NCI-H2171 treated with DMSO at 0.1 percent for 48 hours (cell line): ENCODE measurements at places on chromosomes 4 and X.
A peak's percentile ranks its signal among the peaks of the same experiment; 100 is the strongest.

GRCh38 chr4:74364652-74365491, at the start of gene EREG:
EREG (plus strand) TSS chr4:74365145; CDS start chr4:74365309, 164 bp downstream.
- DNase-seq, result no peak

- DNase-seq, result no peak
Measured at GRCh38 chr4:100165809-100166208, 24.5 kb downstream of the DDIT4L start.

DNA sequence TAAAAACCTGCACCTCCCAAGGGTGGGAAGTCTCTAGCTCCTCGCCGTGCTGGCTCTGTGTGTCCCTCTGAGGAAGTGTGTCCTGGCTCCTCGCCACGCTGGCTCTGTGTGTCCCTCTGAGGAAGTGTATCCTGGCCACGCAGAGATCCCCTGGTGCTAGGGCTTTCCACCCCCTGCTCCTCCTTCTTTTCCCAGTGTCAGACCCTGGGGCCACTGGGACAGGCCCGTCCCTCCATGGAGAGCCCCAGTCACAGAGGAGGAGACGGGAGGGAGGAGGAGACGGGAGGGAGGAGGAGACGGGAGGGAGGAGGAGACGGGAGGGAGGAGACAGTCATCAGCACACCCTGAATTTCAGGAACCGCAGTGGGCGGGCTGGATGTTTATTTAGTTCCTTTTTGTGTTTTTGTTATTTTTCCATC, 53.8 kb upstream of the HGFAC start:
- DNase-seq, result no peak

DNA sequence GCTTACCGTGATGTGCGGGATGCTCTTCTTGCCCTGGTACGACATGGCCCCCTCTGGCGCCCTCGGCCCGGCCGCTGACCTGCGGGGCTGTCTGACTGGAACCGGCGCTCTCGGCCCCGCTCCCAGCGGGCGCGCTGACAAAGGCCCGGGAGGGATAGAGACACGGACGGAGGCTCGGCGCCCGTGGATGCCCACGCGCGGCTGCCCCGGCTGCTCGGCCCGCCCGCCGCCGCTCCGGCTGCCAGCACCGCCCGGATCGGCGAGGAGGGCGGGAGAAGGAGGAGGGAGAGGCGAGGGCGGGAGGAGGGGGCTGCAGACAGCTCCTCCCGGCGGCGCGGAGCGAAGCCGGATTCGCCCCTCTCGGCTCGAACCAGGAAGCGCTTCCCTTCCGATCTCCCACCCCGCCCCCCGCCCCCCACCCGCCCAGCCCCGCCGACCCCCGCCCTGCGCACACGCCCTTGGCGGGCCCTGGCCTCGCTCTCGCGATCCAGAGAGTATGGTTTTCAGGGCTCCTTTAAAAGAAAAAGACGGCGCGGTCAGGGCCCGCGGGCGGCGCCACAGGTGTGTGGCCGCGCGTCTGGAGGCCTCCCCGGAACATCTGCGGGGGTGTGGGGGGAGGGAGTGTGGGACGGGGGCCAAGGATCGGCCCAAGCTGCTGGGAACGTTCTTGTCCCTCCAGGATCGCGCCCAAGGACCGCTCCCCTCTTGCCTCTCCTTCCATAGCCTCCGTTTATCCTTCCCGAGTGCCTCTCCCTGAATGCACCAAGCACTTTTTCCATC, 4.5 kb downstream of the CRMP1 start:
- peak; percentile 51 for DNase-seq

DNA sequence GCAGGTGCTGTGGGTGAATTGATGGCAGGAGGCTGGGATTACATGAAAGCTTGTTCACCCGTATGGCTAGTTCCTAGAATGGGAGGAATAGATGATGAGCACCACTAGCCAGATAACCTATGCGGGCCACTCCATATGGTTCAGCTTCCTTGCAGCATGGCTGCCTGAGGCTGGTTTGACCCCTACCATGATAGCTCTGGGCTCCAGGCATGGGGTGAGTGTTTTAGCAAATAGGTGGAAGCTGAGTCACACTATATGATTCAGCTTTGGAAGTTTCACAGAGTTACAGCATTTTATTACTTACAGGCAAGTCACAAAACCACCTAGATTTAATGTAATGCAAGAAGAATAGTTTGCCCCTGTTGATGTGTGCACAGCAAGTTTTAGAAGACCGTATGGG, 603.2 kb downstream of the STIM2 start:
- DNase-seq, result no peak

DNA sequence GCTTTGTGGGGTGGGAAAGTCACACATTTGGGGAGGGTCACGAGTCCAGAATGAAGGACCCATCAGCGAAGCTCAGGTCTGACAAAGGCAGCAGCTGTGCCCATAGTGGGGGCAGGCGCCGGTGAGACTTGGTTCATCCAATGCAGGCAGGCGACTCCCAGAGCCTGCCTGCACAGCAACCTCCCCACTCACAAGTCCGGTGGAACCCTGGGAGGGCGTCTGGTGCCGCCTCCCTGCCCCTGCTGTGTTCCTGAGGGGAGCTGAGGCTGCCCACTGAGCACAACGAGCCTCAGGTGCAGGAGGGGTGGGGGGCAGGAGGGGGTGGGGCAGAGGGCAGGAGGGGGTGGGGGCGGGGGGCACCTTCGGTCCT, 13.7 kb downstream of the LRPAP1 start:
- DNase-seq, result no peak

DNA sequence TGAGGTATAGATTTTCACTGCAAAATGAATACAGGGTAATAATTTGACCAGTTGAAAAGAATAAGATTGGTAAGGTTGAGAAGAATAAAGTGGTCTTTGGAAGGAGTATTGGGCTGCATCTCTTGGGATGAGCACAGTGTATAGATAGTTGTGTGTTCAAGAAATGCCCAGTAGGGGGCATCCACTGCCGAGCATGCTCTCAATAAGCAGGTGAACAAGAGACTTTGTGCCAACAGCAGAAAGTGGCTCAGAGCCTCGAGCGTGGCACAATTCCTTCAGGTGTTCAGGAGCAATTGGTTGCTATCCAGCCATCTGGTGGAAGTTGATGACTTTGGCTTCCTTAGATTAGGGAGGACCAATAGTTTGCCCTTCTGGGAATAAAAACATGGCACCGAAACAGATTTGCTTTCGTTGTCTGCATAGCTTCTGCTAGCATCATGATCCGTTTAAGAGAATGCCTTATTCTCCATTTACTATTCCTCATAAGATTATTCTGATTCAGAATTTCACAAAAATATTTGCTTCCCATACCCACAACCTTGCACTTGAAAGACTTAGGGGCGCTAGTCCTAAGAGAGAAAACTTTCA, 258.1 kb upstream of the NEIL3 start:
- no peak for DNase-seq

DNA sequence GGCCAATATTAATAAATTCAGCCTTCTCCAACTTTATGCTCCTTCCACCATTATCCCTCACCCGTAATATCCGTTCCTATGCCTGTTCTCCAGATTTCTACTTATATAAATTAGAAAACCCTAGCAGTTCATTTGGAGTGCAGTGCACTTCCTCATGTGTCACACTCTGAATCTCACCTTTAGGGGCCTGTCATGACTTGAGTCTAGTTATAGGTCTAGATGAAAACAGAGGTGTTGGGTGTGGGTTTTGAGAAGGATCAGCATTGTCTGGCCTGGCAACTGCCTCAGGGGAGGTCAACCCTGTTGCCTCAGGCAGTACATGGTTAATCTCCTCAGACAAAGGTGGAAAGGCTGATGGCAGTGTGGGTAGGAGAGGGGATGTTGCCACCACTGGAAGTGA, 876.8 kb downstream of the FAT4 start:
- DNase-seq, result no peak

- DNase-seq, result no peak
Measured at GRCh38 chrX:124018023-124018422, 56.5 kb downstream of the STAG2 start.

GRCh38 chrX:87388381-87388780, 129.2 kb upstream of the KLHL4 start:
- DNase-seq, result no peak

- DNase-seq, result no peak
Measured at GRCh38 chrX:9466736-9467135, 1.9 kb downstream of the TBL1X start.

DNA sequence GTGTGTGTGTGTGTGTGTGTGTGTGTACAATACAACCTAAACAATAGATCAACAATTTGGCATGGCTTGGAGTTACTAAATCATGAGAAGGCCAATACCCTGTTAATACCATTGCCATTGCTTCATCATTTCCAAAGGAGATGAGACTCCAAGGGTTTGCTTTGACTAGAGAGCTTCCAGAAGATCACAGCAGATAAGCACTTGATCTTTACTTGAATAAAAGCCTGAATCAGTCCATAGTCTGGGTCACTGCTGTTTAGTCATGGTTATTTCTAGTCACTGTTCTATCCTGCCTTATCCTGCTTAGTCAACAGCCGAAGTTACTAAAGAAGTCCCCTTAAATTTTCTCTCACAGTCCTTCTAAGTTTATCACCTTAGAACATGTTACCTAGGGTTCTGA, 58.2 kb downstream of the RAB40AL start:
- no peak for DNase-seq

DNA sequence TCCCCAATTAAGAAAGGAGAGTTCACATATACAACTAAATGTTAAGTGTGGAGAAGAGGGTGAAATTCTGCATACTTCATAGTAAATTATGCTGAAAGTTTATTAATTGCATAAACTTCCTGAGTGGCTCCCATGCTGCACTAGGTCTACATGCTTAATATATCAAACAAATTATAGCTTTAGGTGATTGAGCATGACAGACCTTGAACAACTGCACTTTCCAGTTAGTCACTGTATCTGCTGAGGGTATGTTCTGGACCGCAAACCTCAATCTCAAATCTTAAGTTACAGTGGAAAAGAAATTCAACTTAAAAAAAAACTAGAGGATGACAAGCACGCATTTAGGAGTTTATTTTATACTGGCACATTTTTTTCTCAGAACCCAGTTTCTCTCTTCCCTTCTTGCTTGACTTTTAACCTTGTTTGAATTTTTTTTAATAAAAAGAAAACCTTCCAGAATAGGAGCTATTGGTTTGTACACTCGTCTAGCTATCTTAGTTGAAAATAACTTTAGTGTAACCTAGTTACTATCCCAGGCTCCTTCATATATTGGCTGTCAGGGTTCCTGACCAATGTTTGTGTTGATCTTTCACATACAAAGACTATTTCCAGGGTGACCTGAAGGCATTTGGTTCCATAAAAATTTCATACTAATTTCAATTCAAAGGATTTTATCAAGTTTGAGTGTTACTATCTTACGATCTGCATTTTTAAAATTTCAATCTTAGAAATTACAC, 10.2 kb upstream of the FAM120C start:
- no peak for DNase-seq

DNA sequence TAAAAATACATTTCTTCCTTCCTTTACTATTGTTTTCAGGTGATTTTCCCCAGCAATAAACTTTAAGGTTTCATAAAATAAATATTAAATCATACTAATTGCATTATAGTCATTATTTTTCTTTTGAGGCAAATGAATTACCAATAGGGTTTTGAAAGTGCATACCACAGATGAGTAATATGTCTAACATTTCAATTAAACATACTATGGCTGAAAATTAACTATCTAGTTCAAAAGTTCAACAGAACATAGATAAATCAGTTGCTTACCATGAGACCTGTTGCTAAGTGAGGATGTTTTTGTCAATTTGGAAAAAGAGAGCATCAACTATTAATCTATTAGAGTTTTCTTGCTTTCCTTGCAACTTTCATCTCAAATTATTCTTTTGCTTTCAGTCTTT, 35.0 kb downstream of the NPY5R start:
- no peak for DNase-seq

DNA sequence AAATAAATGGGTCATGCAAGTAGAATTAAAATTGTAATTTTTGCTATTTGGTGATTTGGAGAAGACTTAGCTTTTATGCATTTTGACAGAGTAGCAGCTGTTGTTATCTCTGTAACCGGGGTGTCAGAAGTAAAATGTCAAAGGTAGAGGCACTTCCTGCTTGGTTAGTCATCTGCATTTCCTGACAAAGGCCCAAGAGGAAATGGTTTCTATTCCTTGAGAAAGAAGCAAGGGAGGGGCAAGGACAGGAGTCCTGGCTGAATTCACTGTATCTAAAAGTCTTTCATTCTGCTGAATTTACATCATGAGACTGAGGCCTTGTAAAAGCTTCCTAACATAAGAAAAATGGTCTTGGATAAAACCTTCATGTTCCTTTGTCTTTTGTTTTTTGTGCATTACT, 550.9 kb upstream of the BOD1L1 start:
- DNase-seq, result no peak

GRCh38 chrX:45843518-45843917, 642.8 kb upstream of the DIPK2B start:
- no peak for DNase-seq

- DNase-seq, result peak; percentile 0
Measured at GRCh38 chr4:103306870-103307375, 108.8 kb upstream of the CENPE start.

- no peak for DNase-seq
Measured at GRCh38 chrX:109862433-109862832, 129.4 kb upstream of the ACSL4 start.

DNA sequence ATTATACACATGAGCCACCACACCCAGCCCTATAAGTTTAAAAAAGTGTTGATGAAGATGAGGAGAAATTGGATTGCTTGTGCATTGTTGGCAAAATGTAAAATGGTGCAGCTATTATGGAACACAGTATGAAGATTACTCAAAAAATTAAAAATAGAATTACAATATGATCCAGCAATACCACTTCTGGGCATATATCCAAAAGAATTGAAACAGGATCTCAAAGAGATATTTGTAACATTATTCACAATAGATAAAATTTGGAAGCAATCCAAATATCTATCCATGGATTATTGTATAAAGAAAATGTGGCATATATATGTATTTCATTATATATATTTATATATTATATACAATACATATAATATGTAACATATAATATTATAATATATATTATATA, 515.6 kb upstream of the GNPDA2 start:
- DNase-seq, result no peak

DNA sequence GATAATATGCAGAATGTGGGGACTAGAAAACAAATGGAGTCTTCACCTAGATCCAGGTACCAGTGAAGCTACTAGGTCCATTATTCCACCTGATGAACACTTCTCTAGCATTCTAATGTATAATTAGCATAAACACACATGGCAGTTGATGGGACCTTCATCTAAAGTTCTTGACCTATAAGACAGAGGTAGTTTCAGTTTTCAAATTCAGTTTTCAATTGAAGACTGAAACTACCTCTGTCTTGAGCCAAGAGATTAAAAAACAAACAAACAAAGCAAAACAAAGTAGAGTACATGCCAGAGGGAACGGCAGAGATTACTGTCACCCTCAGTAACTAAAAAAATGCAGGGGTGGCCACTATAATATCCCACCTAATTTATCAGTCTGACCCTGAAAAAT, 199.9 kb upstream of the NEIL3 start:
- no peak for DNase-seq
